ENCODE measurements at places on chromosomes 6 and 20.

DNA sequence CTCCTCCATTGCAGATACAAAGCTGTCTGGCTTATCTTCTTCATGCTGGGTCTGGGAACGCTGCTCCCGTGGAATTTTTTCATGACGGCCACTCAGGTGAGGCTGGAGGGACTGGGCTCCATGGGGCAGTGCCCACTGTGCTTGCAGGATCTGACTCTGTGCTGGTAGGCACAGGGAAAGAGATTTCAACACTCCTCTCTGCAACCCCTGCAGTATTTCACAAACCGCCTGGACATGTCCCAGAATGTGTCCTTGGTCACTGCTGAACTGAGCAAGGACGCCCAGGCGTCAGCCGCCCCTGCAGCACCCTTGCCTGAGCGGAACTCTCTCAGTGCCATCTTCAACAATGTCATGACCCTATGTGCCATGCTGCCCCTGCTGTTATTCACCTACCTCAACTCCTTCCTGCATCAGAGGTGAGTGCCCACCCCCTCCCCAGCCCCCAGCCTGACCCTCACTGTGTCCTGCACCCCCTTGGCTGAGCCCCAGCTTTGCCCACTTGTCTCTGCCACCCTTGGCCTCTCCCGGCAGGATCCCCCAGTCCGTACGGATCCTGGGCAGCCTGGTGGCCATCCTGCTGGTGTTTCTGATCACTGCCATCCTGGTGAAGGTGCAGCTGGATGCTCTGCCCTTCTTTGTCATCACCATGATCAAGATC, 6.1 kb downstream of the SLC29A1 start:
- no peak for DNase-seq

DNA sequence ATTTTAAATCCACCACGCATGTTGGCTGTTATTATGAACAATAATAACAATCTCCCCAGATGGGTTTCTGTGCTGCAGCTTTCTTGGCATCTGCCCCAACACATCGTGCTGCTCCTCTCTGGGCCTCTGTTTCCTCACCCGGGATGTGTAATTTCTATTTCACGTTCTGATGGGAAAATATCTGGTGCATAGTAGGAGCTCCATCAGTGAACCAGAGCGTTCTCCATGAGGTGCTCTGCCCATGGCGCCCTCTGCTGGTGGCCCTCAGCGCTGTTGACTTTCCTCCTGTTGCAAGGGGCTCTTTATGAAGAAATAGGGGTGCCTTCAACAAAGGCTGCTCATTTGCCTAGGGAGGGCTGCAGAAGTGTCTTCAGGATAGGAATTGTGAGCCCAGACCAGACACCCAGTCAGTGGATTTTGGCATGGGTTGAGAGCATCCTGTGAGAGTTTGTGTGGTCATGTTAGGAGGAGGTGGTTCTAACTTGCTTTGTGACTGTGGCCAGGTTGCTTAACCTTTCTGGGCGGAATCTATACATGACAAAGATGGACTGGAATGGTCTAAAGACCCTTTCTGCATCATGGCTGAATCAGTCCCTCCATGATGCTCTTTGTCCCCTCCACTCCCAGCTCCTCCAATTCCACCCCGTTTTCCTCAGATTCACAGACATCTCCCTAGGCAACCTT, 8.1 kb downstream of the SCRT2 start:
- DNase-seq: peak; percentile 80

GRCh38 chr6:25441663-25442270, 162.6 kb downstream of the CARMIL1 start:
- DNase-seq: no peak

DNA sequence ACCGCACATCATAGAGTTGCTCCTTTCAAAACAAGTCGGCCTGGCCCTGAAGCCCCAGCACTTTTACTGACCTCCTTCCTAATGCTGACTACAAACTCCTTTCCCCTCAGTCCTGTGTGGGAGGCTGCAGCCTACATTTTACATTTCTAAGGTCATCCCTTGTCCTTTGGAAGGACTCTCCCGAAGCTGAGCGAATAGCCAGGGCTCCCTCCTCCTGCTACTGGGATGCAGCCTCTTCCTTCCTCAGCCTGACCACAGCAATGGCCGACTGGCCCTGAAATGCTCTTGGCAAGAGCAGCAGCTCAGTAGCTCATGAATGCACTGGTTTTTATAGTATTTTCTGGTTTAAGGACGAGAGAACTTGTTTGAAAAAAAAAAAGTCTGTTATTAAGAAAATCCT, 679 bp downstream of the ADGRF5 start:
- no peak for DNase-seq

DNA sequence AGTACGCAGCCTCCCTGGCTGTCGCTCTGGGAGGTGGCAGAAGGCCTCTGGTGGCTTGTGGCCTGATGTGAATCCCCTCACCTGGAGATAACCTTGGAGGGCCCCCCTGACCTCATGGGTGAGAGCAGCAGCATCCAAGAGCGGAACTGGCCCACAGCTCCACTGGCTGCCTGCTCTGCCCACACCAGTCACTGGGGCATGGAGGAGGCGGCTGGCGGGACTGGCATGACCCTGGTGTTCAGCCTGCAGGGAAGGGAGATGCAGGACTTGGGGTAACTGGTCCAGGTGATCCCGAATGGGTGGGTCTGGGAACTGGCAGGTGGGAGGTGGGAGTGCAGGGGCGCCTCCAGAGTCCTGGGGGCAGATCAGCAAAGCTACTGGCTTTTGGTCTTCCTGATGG, 10.6 kb upstream of the DSN1 start:
- DNase-seq: no peak

DNA sequence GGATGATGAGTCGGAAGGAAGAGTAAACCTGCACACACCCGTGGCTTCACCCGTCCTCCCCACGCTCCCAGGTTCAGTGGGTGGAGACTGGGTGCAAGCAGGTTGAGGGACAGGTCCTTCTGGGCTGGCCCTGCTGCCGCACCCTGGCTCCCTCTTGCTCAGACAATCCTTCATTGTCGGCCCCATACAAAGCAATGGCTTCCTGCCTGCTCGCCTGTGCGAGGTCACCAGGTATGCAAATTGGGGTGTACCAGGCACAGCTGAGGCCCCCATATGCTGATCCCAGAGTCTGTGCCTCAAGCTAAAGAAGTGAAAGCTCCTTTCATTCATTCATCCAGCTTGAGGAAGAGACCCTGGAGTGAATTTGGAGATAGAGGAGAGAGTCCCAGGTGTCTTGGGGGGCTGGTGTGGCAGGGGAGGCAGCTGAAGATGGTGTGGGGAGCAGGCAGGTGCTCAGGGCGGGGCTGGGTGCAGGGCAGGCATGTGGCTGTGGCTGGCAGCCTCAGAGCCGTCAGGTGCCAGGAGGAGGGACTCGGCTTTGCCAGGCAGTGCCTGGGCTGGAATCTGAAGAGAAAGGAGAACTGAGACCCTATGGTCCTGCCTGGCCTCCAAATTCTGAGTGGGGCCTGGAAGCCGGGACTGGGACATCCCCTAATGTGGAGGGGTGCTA, 4.7 kb downstream of the SLCO4A1 start:
- DNase-seq: no peak

- no peak for DNase-seq
Measured at GRCh38 chr6:163310973-163311383, 103.5 kb upstream of the QKI start.

DNA sequence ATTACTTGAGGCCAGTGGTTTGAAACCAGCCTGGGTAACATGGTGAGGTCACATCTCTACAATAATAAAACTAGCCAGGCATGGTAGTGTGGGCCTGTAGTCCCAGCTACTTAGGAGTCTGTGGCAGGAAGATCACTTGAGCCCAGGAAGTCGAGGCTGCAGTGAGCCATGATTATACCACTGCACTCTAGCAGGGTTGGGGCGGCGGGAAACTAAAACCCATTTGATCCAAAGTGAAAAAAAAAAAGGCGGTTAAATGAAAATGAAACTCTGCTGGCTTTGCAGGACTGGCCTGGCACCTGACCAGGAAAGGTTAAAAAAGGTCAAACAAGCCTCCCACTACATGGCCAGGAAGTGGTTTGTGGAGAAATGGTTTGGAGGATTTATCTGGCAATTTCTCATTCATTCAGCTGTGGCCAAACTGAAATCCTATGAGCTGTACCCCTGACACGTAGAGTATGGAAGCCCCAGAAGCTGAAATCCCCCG, 36.6 kb downstream of the MTRES1 start:
- no peak for DNase-seq

GRCh38 chr20:5282561-5282960, 34.2 kb downstream of the PROKR2 start:
- no peak for DNase-seq

DNA sequence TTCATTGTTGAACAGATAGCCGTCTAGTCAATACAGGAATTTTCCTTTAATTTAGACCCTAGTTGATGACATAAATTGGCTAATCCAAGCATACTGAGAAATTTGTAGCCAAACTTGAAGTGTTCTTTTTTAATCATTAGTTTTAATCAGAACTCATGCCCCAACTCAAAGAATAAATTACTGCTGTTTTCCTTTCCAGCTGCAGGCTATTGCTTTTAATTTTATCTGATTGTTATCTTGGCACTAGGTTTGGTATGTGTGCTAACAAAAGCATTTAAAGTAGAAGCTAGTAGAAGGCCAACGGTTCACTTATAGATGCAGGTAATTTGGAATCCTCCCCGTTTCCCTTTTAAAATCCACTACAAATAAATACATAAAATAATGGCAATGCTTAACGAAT, 188.5 kb downstream of the CD109 start:
- no peak for DNase-seq

DNA sequence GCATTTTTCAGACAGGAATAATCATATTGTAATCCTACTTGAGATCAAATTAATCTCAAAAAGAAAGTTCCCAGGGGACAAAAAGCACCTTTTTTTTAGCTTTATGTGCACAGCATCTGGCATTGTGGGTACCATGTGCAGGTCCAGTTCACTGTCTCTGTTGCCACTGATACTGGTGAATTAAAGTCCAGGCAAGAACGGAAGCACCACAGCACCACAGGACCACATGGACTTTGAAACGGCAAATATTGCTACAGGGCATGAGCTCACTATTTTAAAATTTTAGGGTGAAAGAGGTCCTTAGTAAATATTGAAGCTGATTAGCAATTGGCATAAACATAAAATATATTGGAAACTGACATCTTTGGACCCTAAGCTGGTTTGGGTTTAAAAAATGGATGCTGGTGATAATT, 709.0 kb downstream of the EPM2A start:
- DNase-seq: no peak

GRCh38 chr20:37574199-37574890, 46.7 kb upstream of the BLCAP start:
- DNase-seq: no peak

GRCh38 chr6:24284006-24284405, 73.9 kb downstream of the DCDC2 start:
- no peak for DNase-seq

DNA sequence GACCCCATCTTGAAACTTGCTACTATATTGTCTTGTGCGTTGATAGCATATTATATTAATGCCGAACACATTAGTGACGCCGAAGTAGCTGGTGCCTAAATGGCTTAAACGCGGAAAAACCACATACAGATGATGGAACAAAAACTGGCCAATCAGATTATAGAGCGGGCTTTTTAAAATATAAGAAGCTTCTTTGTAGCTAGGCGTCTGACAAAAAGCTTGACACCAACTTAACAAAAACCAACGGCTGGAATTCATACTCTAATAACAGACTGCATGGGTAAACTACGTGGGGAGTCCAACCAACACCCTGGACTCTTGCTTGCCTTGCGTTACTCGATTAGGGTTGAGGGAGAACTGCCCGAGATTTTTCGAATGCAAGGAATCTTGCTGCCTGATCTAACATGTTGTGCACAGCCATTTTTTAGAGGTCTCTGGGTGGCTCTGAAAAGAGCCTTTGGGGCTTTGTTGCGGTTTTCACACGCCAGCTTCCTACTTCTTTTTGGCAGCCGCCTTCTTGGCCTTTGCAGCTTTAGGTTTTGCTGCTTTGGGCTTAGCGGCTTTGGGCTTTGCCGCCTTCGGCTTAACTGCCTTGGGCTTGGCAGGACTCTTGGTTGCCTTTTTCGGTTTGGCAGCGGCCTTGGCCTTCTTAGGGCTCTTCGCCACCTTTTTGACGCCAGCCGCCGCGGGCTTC, 45.7 kb downstream of the OR2B2 start:
- peak; percentile 71 for DNase-seq

- no peak for DNase-seq
Measured at GRCh38 chr6:16544006-16544405, 217.3 kb downstream of the ATXN1 start.

DNA sequence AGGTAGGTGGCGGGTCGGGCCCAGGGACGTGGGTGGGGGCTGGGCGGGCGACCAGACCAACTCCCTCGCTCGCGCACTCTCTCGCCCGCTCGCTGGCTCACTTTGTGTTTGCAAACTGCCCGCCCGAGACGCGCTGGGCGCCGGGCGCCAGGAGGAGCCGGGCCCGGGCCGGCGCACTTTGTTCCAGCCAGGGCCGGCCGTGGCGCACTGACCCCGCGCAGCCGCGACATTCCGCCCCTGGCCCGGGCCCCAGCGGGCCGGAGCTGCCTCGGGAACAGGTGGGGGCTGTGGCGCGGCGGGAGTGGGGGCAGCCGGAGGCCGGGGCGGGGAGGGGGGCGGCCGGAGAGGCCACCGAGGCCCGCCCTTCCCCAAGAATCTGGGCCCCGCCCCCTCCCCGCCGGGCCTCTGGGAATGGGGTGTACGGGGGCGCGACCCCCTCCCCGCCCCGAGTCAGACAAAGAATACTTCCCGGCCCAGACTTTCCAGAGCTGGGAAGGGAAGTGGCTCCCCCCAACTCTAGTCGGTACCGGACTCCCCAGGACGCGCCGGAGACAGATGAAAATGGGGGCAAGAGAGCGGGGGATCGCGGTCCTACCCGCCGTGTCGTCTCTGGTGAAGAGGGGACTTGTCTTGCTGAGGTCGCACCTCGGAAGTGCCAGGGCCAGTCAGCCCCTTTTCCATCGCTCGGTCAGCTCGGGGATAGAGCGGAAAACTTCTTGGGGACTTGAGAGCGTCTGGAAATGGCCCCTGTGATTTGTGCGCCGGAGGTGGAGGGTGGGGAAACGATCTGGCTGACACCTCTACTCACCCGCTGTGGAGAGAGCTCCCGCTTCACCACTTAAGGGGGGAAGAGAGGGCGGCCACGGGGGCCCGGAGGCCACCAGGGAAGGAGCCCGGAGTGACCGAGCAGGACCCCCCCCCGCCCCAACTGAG, 951 bp downstream of the FOXP4 start:
- DNase-seq: peak; percentile 54

- DNase-seq: no peak
Measured at GRCh38 chr6:40380271-40380670, 206.9 kb downstream of the LRFN2 start.

DNA sequence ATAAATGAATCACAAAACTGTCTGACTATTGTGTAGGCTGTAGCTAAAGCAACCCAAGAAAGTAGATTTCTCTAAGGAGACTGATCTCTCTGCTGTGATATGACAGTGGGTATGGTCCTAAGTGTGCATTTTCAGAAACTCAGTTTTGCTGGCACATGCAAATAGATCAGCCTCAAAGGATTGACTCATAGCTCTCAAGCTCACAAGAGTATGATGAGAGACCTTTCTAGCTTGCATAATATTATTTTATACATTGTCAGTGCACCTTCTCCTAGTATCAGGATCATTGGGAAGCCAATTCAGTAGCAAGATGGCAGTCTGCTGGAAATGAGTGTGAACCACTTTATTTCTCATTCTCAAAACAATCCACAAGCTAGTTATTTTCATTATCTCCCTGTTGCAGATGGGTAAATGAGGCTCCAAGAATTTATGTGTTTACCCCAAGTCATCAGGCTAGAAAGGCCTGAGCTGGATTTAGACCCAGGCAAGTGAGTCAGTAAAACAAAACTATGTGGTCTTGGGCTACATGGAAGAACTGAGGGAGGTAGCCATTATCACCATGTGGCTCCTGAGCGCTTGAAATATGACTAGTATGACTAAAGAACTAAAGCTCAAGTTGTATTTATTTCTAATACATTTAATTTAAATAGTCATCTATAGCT, 27.9 kb upstream of the PLCB4 start:
- DNase-seq: no peak

- no peak for DNase-seq
Measured at GRCh38 chr20:23268792-23269354, 81.7 kb upstream of the NXT1 start.

Measured in GM13977 (cell line).